ENCODE measurements at places on chromosomes 7 and 10.

DNA sequence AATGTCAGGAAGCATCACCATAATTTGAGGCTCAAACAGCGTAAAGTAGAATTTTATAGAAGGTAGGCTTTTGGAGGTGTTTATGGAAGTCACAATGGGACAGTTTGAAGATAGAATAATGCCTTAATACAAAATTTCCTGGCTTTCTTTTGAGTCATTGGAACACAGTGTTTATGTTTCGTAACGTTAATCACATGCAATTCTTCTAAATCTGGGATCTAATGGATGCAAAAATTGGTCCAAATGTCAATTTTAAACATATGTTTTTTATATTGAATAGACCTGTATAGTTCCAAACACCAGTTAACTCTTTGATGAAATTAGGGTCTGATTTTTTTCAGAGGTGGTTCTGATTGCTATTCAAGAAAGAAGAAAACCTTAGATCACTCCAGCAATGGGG lies 86.5 kb upstream of the HPS1 start:
- DNase-seq: no peak

DNA sequence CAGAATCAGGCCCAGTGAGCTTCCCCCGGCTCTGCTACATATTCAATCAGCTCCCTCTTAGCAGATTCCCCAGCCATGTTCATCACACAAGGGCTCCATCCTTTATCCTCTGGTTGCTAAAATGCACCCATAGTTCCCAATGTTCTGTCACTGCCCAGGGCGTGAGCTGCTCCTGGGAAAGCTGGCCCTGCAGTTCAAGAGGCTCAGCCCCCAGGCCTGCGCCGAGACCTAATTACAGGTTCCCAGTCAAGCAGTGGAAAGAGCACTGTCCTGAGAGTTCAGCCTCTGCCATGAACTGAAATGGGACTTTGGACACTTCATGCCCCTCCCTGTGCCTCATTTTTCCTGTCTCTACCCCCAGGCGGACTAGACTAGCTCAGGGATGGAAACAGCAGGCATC lies 75.6 kb downstream of the GPR26 start:
- no peak for DNase-seq

DNA sequence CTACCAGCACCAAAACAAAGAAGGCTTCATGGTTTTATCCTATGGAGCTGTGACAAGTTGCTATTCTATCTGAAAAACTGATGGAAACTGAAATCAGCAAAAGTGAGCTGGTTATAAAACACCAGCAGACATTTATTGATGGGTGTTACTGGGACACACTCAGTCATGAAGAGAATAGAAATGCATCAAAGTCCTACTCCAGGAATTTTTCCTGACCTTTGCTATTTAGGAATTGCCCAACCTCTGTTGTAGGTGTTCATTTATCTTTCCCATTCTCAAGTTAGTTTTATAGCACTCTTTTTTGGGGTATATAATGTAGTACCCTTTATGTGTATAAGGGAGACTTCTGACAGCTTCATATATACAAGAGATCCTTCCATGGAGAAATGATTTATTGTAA lies 533.2 kb downstream of the REEP3 start:
- DNase-seq: no peak

DNA sequence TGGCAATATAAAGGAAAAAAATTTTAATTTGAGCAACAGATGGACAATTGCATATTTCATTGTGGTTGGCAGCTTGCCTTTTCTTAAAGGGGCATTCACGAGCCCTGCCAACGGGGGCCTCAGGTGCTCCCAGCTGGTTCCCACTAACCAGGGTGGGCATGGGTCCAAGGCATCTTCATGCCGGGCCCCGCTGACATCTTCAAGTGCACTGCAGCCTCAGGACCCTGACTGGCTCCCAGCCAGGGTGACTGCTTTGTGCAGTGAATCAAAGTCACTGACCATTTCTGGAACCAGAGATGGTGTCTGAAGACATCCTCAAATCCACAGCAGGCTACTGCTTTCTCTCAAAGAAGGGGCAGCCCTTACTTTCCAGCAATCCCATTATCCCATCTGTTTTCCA lies 275.2 kb upstream of the MGMT start:
- DNase-seq: no peak

- no peak for DNase-seq
Observed at GRCh38 chr10:7826971-7827370, 8.7 kb downstream of the TAF3 start.

DNA sequence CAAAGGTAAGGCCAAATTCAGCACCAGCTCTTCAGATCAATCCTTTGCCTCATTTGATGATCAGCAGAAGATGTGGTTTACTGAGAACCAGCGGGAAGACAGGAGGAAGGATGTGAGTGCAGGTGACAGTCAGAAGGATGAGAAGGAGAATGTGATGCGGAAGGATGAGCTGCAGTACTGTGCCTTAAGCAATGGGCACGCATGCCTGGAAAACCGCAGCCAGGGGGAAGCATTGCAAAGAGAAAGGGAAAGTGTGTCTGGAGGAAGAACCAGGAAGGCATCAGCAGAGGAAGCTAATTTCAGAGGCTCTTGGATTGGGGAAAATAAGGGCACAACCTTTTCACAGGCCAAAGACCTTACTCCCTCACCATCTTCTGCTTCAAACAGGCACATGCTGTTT lies 25.7 kb downstream of the C10orf71 start:
- DNase-seq: no peak

- DNase-seq: peak; percentile 62
Observed at GRCh38 chr7:121547544-121548092, 151.5 kb upstream of the FAM3C start.

GRCh38 chr7:6392712-6393666 lies 54.8 kb downstream of the DAGLB start:
- peak; percentile 59 for DNase-seq

DNA sequence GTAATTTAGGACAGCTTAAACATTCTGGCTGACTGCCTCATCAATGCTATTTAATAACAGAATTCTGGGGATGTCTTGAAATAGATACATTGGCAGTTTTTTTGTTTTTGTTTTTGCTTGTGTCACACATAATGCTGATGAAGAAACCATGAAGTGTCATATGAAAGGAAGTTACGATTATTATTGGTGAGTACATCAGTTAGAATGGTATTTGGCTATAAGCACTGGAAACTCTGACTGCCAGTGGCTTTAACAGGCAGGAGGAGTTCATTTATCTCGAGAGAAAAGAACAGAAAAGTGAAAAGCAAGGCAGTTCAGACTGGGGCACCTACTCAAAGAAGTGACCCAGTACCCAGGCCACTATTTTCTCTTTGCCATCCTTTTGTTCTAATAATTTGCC lies 18.1 kb downstream of the LSM8 start:
- no peak for DNase-seq

DNA sequence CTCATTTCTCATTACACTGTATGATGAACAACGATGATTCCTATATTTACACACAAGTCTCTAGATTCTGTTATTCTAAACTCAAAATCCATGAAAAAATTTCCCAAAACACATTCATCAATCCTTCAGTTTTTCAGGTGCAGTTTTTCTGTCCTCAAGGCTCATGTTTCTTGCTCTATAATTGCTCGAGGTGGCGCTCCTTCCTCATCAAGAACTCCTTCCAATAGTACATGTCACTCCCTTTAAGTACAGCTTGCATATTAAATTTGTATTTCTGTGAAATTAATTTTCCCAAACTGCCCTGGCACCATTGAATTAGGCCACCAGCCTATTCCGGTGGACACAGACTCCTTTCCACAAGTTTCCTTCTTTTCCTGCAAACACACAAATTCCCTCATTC lies 188.7 kb upstream of the MINDY3 start:
- no peak for DNase-seq

- DNase-seq: no peak
Observed at GRCh38 chr7:150784120-150784736, 15.9 kb downstream of the TMEM176B start.

DNA sequence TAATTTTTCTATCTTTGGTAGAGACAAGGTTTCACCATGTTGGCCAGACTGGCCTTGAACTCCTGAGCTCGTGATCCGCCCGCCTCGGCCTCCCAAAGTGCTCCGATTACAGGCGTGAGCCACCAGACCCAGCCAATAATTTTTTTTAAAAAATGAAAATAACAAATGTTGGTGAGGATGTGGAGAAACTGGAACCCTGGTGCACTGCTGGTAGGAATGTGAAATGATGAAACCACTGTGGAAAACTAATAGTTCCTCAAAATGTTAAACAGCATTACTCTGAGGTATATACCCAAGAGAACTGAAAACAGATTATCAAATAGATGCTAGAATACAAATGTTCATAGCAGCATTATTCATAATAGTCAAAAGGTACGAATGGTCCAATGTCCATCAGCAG lies 23.0 kb upstream of the YWHAG start:
- no peak for DNase-seq

- no peak for DNase-seq
Observed at GRCh38 chr10:5587151-5588079, 62.7 kb downstream of the CALML3 start.

DNA sequence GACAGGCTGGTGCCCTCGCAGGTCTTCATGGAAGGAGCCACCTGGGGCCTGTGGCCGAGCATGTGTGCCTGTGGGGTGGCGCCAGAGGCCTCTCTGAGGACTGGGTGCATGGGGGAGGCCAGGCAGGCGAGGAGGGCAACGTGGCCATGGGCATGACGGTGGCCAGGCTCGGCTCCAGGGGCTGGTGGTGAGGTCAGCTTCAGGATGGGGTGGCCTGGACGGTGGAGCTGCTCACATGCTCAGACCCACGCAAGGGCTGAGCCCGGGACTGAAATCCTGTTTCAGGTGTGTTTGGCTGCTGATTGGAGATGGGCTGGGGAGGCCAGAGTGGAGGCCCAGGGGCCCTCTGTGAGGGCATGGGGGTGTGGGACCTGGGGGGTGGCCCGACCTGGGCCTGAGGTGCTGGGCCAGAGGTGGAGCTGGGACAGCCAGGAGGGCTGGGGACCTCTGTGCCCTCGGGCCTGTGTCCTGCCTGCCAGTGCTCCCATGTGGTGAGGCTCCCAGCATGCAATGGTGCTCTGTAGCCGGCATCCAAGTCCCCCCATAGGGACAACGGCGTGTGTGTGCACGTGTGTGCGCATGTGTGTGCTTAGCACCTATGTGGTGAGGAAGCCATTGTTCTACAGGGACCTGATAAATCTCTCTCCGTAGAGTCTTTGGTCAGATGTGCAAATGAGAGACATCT lies 71.1 kb downstream of the INPP5A start:
- DNase-seq: no peak

- DNase-seq: no peak
Observed at GRCh38 chr10:44636625-44637024, 251.7 kb upstream of the CXCL12 start.

GRCh38 chr7:35854311-35854710 lies 53.5 kb downstream of the SEPTIN7 start:
- no peak for DNase-seq

DNA sequence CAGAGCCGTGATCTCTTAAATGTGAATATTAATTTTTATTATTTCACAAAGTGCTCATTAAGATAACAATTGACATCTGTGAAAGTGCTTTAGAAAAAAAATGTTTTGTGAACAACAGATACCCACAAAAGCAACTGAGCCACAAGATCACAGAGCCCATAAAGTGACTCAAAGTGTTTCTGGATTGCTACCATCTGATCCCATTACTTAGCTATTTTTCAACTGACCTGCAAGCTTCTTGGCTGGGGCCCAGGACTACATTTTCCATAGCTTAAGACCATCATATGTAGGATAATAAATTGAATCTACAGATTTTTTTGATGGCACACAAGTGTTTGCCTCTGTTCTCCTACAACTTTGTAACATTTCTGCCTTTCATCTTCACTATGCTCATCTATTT lies 674.4 kb downstream of the PHTF2 start:
- DNase-seq: no peak

DNA sequence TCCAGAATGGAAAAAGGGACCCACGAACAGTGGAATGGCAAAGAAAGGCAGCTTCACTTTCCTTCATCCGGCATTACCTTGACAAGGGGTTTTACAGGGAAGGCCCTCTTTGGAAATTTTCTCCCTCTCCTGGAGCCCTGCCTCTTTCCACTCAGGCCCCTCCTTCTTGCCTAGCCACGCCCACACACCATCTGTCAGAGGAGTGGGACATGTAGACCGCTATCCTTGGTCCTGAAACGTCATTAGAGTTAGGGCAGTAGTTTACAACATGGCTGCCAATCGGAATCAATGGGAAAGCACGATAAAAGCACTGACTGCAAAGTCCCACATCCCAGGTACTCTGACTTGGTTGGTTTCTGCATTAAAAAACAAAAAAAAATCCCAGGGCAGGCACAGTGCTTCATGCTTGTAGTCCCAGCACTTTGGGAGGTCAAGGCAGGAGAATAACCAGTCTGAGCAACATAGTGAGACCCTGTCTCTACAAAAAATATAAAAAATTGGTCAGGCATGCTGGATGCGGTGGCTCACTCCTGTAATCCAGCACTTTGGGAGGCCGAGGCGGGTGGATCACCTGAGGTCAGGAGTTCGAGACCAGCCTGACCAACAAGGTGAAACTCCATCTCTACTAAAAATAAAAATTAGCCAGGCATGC lies 96.4 kb downstream of the MARCHF5 start:
- no peak for DNase-seq

GRCh38 chr10:14020037-14020664 lies 310.6 kb downstream of the FRMD4A start:
- no peak for DNase-seq

DNA sequence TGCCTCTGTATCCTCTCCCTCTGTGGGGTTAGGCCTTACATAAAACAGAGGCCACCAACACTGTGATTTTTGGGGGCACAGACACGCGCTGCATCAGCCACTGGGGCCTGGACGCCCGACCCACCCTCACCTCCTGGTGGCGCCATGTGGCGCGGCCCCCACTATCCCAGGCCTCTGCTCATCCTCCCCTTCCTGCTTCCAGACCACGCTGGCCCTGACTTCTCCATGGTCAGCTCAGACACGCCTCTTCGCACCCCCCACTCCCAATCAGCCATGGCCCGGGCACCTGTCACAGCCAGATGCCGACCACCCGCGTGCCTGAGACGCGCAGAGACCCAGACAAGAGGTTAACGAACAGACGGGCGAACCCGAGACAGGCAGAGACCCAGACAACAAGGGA lies 263.9 kb downstream of the ELFN1 start:
- no peak for DNase-seq

- no peak for DNase-seq
Observed at GRCh38 chr10:48938990-48939536, 577 bp downstream of the LRRC18 start.

- DNase-seq: no peak
Observed at GRCh38 chr10:115572740-115573455, 479.7 kb downstream of the ATRNL1 start.

- no peak for DNase-seq
Observed at GRCh38 chr7:2919256-2919655, 75.1 kb upstream of the GNA12 start.

All from CD4-positive, alpha-beta T cell treated with Interleukin-2 at 100 ng/mL for 4 hours (primary cell).